ENCODE measurements at places on chromosomes 7 and 10.

GRCh38 chr10:125201108-125201524 lies 40.8 kb upstream of the CTBP2 start:
- DNase-seq, result no peak

DNA sequence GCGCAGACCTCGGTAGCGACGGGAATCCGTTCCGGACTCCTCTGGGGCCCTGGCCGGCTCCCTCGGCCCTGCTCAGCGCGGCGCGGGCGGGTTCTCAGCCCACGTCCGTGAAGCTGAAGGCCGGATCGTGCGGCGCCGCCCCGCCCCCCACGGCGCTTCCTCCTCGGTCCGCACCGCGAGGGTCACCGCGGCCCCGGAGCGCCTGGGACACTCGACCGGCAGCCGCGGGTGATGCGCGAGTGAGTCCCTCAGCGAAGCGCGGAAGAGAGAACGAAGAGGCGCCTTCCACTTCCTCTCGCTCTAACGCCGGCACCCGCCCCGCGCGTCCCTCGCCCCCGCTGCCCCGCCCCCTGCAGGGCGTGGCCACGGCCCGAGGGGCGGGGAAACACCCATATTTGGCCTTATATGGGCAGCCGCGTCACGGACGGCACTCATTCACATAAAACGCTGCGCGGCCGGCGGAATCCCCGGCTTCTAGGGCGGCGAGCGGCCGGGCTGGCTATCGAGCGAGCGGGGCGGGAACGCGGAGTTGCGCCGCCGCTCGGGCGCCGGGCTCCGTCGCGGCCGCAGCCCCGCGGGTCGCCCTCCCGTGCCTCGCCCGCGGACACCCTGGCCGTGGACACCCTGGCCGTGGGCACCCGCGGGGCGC lies at the start of gene DUSP5:
Gene DUSP5, plus strand, starts transcription at position 470 of the 649 bp plus-strand sequence. CDS start 215 bp downstream, outside the sequence.
- peak; percentile 96 for DNase-seq

DNA sequence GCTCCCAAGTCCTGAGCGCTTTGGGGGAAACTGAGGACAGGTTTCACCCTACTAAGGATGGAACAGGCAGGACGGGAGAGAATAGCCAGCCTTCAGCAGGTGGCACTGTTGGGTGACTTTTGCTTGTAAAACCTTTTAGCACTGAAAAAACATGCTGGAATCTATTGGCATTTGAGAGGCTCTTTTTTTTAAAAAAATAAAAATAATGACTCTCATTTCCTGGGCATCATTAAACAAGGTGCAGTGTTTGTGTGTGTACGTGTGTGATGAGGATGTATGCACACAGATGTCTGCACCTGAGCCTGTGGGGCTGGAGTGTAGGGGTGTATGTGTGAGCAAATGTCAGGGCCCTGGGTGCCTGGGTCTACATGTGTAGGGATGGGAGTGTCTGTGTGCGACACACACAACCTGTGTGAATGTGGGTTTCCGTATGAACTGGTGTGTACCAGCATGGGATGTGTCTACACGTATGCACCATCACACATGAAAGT lies 177.9 kb downstream of the RPS24 start:
- peak; percentile 28 for DNase-seq

DNA sequence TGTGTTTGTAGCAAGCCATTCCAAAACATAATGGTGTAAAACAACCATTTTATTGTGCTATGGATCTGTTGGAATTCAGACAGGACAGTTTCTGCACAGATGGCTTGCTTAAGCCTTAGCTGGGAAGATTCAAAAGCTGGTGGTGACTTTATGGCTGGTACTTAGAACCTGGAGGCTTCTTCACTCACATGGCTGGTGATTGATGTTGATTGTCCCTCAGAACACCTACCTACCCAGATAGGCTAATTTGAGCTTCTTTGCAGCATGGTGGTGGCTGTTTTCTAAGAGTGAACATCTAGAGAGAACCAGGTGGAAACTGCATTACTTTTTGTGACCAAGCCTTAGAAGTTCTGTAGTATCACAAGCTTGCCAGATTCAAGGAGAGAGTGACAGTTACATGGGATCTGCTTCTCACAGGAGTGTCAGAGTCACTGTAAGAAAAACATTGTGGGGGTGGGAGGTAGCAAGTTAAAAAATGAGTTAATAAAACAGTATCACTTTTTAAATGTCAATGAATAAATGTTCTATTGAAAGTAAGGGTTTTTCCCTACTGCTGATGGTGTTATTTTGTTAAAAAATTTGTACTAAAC lies 7.1 kb downstream of the R3HCC1L start:
- no peak for DNase-seq

DNA sequence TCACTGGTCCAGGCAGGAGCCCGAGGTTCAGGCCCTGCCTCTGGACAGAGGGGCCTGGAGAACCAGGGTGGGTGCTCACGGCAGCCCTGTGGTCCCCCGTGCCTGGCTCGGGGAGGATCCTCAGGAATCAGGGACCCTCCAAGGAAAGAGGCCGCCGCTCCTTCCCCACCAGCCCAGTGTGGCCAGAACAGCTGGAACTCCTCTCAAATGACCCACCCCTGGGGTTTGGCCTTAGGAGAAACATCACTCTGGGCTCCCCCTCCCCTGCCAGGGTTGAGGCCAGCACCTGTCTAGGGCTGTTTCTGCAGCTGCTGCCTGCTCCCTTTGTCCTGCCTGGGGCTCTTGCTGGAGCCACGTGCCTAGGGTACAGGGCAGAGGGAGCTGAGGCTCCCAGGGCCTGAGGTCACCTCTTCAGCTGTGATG lies 161.0 kb downstream of the RNF216 start:
- no peak for DNase-seq

GRCh38 chr7:156751319-156751718 lies 110.7 kb downstream of the RNF32 start:
- no peak for DNase-seq

DNA sequence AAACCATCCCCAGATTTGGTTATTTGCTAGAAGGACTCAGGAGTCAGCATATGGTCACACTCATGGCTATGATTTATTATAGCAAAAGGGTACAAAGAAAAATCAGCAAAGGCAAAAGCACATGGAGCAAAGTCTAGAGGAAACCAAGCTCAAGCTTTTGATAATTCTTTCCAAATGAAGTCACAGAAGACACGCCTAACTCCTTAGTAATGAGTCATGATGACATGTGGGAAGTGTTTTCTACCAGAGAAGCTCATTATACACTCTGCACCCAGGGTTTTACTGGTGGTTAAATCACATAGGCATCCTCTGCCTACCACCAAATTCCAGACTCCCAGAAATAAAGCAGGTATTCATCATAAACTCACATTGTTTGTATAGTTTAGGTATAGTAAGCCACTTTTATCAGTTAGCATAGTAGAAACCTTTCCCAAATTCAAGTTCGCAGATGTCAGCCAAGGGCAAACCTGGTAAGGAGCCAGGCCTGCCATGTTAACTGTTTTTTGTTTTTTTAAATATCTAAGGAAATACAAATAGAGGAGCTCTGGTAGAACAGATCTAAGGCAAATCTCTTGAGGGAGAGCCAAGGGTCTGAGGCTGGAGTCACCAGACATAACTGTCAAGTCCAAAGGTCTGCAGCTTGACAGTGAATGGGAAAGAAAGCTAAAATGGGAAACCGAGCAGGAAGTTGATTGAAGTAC lies 15.4 kb upstream of the HIBADH start:
- DNase-seq, result peak; percentile 17

GRCh38 chr7:12296051-12296570 lies 85.0 kb downstream of the TMEM106B start:
- no peak for DNase-seq

DNA sequence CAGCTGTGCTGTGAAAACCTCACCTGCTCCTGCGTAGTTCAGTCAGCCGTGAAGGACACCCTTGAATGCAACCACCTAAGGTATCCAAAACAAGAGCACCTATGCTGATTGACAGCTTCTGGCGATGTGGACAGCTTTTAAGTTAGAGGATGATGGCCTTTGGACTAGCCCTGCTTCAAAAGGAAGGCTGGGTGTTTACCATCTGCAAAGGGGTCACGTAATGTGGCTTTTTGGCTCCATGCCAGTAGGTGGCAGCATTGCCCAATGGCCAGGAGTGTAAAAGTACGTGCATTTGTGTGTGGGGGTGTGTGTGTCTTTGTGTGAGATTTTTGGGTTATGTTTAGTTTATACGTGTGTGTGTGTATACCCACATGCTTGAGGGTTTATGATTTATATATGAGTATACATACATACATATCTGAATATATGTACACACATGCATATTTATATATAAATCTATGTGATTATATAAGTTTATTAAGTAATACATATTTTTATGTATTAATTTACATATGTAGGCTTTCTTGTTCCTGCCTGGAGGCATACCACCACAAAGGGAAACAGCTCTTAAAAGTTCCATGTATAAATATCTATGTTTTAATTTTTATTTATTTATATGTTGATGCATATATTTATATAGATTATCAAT lies 236.3 kb upstream of the ANKRD30A start:
- peak; percentile 26 for DNase-seq

- DNase-seq, result peak; percentile 93
These were observed at the start of gene EIF3A for GRCh38 chr10:119080521-119081259. TSS of gene EIF3A (minus strand) at chr10:119080817. CDS start at chr10:119080676, 141 bp downstream.

- DNase-seq, result peak; percentile 48
These were observed 620.4 kb downstream of the GALNT17 start for GRCh38 chr7:71752171-71752935.

- DNase-seq, result no peak
These were observed 565.3 kb downstream of the PHTF2 start for GRCh38 chr7:78363866-78364265.

GRCh38 chr10:44051584-44052385 lies 333.1 kb downstream of the CXCL12 start:
- DNase-seq, result no peak

- DNase-seq, result no peak
These were observed 138.6 kb downstream of the RGS10 start for GRCh38 chr10:119403921-119404320.

GRCh38 chr10:13191362-13191761 lies 30.0 kb downstream of the MCM10 start:
- DNase-seq, result no peak

DNA sequence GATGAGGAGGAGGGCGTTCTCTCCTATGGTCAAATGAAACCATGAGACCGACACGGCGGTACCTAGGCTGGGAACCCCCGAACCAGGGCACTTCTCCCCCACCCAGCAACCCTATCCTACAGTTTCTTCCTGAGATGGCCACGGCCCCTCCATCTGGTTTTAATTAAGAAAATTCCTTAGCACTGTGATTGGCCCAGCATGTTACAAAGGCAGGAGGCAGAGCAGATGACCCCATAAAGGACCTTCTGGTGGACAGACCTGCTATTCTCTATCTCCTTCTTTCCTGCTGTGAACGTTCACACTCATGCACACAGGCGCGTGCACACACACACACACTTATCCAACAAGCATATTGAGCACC lies 129.4 kb downstream of the RGS10 start:
- DNase-seq, result no peak

DNA sequence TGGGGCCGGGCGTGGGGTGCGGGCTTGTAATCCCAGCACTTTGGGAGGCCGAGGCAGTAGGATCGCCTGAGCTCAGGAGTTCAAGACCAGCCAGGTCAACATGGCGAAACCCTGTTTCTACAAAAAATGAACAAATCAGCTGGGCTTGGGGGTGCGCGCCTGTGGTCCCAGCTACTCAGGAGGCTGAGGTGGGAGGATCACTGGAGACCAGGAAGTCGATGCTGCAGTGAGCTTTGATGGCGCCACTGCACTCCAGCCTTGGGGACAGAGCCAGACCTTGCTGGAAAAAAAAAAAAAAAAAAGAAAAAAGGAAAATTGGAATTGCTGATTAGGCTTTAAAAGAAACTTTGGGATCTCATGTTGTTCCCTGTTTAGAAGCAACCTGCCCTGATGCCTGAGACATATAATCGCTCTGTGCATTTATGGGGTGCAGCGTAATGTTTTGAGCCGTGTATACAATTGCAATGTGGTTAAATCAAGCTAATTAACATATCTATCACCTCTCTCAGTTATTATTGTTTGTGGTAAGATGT lies 851 bp downstream of the AKR1E2 start:
- no peak for DNase-seq

DNA sequence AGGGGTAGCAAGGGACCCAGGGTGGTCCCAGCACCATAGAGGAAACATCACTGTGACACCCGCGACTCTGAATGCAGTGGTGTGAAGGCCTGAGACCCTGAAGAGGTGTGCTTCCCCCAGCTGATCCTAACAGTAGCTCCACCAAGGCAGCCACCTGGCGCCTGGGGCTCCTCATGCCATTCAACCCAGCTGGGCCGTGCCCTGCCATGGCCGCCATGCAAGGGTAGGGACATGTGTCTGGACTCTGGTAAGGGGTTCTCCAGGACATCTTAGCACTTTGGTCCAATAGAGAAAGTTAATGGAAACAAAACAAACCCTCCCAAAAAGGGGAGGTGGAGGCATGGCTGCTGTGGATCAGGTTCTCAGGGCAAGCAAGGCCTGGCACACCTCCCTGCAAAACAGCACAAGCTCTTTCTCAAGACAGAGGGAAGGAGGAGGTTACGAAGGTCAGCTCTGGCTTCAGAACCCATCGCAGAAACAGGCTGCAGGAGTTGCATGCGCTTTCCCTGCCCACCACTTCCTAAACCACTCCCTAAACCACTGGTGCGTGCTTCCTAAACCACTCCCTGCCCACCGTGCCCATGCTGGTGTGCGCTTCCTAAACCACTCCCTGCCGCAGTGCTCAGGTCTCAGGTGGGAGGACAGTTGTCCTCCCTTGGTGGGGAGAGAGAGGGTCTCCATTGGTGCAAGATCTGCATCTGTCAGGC lies 108.7 kb downstream of the LARP4B start:
- no peak for DNase-seq

GRCh38 chr10:110852947-110853346 lies 18.8 kb upstream of the PDCD4 start:
- DNase-seq, result no peak

DNA sequence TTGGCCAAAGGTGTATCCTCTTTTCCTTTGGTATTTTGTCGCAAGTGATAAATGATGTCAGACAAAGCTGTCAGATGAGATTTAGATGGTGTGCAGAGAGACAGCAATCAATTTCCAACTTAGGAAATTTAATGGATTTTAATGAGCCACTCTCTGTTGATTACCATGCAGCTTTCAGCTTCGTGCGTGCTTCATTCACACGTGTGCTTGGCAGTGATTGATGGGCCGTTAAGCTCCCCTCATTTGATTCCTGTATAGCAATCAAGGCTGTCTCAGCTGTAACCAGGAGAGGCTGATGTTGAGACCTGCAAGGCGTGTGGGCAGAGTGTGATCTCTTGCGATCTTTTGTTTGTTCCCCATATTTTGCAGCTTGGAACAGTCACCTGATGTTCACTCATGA lies 439.6 kb downstream of the CALN1 start:
- no peak for DNase-seq

DNA sequence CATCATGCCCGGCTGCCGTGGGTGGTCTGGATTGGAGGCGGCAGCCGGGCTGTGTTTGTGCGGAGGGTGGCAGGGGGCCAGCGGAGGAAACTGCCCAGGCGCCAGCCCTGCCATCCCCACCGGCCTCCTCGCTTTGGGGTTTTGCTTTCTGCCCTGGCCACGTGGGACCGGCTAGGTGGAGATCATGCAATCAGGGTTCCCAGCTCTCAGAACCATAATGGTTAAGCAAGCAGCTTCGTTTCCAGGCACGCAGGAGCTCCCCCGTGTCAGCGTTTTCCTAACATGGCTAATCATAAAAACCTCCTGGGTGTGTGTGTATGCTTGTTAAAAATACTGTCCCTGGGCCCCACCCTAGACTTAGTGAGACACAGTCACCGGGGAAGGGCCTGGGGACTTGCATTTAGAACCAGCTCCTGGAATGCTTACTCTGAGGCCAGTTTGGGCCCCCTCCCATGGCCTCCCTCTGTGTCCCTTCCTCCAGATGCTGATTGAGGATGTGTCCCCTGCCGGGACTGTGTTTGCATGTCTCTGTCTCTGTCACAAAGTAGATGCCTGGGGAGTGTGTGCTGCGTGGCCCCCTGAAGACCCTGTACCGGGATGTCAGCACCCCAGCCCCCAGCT lies 119.3 kb downstream of the CUX1 start:
- DNase-seq, result no peak

- DNase-seq, result no peak
These were observed 221.8 kb downstream of the GLRX3 start for GRCh38 chr10:130357951-130358350.
